AG09309 (cell line): ENCODE measurements at places on chromosomes 4 and X.

DNA sequence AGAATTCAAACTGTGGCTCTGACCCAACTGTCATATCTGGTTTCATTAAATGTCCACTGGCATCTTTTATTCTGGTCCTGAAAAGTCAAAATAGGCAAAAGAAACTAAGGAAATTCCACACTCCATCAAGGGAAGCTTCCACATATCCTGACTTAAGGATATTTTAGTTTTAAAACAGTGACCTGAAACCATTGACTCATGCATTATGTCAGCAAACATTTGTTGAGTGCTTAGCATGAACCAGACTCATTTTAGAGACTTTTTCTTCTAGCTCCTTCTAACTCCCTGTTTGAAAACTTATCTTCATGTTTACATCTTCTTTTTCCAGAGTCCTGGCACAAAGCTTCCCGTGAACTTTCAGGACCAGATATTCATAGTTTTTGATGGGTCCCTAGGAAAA, 6.9 kb upstream of the CXCL1 start:
- DNase-seq, result no peak

DNA sequence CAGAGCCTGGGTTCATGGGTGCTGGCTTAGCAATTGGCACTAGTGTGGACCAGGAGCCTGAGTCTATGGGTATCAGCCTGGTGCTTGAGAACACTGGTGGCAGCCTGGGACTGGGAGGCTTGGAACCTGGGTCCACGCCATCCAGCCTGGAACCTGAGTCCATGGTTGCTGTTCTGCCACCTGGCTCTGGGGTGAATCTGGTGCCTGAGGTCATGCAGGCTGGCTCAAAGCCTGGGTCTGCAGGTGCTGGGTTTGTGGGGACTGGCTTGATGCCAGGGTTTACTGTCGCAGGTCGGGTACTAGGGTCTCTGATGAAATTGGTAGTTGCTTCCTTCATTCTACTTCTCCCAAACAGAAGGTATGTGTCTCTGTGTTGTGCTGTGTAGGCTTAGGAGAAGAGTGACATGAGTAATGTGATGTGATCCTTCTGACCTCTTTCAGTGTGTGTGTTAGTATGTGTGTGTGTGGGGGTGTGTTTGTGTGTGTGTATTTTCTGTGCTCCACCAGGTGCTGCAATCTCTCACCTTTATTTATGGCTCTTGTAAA, 517.0 kb upstream of the EPHA5 start:
- DNase-seq, result no peak

DNA sequence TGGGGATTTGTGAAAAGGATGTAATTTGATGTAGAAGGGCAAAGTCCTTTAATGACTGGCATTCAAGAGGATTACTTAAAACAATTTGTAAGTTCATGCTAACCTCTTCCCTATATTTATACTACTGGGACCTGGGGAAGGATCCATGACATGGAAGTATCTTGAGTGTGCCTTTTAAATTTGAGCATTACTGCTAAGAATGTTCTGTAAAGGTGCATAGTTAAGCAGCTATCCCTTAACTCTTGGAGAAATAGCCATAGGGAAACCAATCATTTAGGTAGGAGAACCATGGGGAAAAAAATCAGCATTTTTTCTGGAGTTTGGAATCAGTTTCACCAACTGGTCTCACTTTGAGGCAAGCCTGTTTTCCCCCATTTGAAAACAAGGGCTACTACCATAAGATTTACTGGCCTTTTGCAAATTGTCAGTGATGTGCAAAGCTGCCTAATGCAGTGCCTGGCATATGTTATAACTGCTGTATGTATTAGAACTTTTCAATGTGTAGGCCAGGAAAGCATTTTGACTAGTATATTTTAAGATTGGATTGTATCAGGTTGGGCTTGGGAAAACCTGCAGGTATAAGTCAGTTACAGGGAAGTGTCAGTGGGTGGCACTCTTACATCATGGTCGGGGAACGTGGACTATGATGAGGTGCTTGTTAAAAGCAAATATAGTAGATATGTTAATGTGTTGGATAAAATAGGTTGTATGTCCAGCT, 72.1 kb downstream of the PRSS12 start:
- DNase-seq, result peak; percentile 52

DNA sequence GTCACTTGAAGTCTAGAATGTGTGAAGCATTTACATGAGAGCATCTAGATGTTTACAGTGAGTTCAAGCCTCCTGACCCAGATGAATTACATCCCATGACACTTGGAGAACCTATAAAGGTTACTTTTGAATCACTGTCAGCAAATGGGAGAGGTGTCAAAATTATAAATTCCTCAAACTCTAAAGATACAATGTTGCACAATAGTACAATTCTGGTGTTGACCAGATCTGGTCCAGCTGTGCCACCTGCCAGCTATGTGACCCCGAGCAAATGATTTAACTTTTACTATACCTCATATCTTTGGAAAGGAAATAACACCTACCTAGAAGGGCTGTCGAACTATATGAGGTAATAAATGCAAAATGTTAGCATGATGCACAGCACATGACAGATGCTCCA, 69.8 kb downstream of the JADE1 start:
- DNase-seq, result no peak

GRCh38 chr4:5365071-5366008, 314.1 kb downstream of the STK32B start:
- peak; percentile 95 for DNase-seq

DNA sequence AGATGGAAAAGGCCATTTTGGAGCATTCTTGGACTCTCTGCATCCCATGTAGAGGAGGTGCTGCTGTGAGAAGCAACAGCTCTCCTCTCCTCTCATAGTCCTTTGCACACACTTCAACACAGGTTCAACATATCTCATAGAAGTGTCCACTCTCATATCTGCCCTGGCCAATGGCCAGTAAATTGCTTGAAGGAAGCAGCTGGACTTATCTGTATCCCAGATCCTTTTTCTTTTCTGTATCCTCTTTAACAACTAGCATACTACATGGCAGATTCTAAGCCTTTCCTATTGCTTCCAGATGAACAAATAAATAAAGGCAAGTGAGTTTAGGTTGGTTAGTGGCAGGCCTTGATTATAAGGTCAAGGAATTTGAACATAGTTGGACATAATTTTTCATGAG, 122.0 kb downstream of the HS6ST2 start:
- no peak for DNase-seq

GRCh38 chr4:122005064-122005755, 53.4 kb upstream of the TRPC3 start:
- no peak for DNase-seq

DNA sequence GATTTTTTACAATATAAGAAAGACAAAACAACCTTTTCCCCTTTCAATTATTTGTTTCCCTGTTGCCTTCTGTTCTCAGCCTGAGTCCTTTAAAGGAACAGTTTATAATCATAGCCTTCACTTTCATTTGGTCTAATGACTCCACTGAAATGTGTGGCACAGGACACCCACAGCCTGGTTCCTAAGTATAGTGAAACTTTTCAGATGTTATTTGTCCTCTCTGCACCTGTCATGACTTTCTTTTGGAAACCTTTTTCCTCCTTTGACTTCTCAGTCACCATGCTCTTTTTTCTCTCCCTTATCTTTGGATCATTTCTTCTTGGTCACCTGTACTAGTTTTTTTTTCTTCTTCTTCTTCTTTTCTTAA, 237.8 kb upstream of the ANXA3 start:
- no peak for DNase-seq

DNA sequence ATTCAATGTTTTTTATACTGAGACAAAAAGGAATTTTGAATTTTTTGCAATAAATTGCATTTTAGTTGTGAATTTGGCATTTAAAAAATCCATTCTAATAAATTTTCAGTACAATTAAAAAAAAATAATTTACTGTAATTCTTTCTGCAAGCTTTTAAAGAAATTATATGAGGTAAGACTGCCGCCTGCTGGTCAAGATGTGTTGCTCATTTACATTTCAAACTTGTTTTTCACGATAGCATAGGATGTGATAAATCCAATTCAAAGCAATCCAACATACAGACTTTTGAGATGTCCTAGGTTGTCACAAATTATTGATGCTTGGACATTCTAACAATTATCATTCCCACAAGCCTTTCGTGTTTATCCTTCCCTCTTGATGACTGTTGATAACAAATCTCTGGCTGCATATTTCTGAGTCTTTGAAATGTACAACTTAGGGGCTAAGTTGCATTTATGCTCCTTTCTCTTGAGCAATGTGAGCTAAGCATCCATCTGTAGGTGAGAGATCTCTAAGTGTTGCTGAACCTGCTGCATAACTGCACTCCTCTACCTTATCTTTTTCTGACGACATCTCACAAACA, 21.7 kb upstream of the MFAP3L start:
- DNase-seq, result peak; percentile 31

DNA sequence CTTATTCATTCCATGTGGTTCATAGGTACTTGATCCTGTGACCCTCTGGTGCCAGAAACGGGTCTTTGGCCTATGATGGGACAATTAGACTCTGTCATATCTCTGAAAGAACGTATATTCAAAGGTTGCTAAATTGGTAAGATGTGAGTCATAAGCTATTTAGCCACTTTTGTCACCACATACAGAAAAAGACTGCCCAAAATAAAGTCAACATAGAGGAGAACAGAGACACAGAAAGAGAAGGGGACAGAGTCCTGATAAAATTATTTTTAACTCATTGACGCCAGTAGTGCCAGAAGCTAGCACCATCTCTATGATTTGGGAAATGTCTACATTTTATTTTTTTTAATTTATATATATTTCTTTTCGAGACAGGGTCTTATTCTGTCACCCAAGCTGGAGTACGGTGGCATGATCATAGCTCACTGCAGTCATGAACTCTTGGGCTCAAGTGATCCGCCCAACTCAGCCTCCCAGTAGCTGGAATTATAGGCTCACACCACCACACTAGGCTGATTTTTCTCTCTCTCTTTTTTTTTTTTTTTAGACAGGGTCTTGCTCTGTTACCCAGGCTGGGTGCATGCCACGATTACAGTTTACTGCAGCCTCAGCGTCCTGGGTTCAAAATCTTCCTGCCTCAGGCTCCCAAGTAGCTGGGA, 92.1 kb upstream of the COX18 start:
- no peak for DNase-seq

DNA sequence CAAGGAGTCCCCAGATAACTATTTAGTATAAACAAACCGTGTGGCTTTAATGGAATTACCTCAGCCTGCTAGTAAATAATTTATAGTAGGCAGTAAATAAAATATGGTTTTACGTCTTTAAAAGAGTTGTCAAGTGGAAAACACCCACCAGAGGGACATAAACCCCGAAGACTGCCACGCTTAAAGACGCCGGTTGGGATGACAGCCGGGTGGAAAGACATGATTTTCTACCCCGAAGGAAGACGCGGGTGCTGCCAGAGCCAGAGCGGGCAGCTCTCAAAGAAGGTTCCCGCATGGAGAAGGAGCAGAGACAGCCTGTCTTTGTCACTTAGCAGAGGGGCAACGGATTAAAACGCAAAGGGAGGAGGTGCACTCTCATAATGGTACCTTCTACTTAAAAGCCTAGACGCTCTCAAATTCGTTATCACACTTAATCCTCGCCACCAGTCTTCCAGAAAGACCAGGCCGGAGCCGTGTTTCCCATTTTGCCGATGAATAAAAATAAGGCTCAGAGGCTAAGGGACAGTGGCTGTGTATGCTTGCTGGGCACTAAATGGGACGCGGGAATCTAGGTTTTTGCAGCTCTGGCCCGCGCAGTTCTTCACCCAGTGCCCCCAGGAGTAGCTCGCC, 140.5 kb upstream of the ZIC3 start:
- DNase-seq, result no peak

GRCh38 chr4:108581083-108581482, 39.3 kb upstream of the RPL34 start:
- no peak for DNase-seq

DNA sequence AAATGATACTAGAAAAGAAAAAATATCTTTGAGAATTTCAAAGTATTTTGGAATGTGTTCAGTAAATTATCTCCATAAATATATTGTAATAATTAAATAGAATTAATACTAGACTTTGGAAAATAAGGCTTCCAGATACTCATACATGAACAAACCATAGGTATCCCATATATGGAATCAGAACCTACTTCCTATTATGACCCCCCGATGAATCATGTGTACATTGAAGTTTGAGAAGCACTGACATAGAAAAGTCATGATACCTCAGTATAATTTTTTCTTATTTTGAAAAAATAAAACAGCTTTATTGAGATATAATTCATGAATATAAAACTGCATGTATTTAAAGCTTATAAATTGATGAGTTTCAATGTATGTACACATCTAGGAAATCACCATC, 27.2 kb upstream of the SMARCA5 start:
- DNase-seq, result no peak

DNA sequence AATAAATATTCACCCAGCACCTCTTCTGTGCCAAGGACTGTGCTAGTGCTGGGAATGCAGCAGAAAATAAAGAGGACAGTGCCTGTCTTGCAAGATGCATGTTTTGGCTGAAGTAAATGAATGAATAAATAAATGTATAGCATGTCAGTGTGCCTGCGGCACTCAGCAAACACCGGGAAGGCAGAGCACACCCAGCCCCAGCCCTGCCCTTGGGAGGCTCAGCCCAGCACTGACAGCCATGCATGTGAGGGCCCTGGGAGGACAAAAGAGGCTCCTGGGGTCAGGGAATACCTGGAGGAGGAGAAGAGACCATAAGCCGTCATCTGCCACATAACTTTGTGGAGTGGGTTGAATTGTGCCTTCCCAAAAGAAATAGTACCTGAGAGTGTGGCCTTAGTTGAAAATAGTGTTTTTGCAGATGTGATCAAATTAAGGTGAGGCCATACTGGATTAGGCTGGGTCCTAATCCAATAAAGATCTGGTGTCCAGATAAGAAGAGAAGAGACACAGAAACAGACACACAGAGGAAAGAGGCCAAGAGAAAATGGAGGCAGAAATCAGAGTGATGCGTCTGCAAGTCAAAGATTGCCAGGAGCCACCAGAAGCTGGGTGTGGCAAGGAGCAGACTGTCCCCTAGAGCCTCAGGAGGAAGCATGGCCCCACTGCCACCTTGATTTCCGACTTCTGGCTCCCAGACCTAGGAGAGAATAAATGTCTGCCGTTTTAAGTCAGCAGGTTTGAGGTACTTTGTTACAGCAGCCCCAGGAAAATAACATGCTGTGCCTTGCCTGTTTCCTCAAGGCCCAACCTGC, 16.3 kb downstream of the C4orf50 start:
- no peak for DNase-seq

- DNase-seq, result no peak
These were observed 602.9 kb upstream of the HTR2C start for GRCh38 chrX:113980953-113981352.

DNA sequence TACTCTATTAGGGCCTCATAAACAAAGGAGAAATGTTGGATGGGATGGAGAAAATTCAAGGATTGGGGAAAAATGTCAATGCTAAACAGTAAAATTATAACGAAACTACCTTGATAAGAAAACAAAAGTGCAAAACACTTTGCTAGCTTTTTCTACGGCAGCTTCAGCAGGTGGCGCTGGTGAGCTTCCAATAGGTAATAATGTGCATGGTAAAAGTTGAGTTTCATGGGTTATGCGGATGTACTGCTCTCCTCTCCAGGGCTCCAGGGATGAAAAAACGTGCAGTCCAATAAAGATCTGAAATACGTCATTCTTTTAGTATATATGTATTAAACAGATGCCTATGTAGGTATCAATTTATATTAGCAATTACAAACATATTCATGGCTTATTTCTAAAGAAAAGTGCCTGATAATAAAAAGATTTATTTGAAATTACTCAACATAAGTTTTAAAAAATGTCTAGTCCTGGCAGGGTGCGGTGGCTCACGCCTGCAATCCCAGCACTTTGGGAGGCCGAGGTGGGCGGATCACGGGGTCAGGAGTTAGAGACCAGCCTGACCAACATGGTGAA, 239.6 kb downstream of the GRXCR1 start:
- no peak for DNase-seq

GRCh38 chrX:110394651-110395050, 36.0 kb downstream of the RTL9 start:
- no peak for DNase-seq

GRCh38 chr4:36712013-36712412, 430.6 kb downstream of the DTHD1 start:
- DNase-seq, result no peak

GRCh38 chr4:118740869-118741268, 55.7 kb downstream of the METTL14 start:
- DNase-seq, result no peak
